ENCODE measurements at places on chromosomes 16 and 17.

- DNase-seq, result peak; percentile 80
Measured at GRCh38 chr17:76204277-76204676, 36.0 kb downstream of the RNF157 start.

- DNase-seq, result no peak
Measured at GRCh38 chr17:2237950-2238349, 65.6 kb downstream of the SMG6 start.

DNA sequence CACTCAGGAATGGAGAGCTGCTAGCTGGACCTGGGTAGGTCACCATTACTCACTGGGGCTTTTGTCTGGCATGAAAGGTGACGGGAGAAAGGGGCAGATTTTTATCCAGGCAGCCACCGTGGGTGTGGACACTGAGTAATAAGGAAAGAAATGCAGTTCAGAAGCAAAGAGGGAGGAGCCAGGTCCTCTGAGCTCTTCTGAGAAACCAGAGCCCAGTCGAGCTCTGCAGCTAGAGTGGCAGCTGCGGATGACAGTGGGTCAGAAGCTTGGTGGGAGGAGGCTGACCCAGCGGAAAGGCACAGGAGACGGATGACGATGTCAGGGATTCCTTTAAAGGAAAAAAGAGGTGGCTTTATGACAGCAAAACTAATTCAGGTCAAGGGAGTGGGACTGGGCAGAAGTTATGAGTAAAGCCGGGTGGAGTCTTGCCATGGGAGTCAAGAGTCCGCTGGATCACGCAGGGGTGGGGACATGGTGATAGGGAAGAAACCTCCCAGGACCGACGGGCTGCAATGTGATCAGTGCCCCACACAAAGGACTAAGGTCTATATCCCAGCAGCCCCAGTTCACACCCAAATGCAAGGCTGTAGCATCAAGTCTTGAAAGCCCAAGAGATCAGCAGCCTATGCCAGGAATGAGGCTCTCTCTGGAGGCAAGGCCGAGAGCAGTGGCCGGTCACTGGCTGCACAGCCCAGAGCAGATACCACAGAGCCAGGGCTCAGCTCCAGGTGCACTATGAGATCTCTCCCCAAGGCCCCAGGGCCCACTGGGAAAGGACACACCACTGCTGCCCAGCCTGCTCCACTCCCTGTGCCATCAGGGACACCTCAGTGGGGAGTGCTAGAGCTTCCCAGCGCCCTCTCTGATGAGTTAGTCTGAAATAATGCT is 6.3 kb upstream of the MNT start:
- peak; percentile 91 for DNase-seq

GRCh38 chr17:54007855-54008254 is 185.1 kb downstream of the KIF2B start:
- DNase-seq, result no peak

GRCh38 chr17:19753051-19753509 is 5.0 kb upstream of the ALDH3A1 start:
- peak; percentile 28 for DNase-seq

GRCh38 chr16:49055824-49056545 is 225.7 kb downstream of the CBLN1 start:
- no peak for DNase-seq

- DNase-seq, result no peak
Measured at GRCh38 chr16:11391576-11391975, 46.3 kb downstream of the RMI2 start.

DNA sequence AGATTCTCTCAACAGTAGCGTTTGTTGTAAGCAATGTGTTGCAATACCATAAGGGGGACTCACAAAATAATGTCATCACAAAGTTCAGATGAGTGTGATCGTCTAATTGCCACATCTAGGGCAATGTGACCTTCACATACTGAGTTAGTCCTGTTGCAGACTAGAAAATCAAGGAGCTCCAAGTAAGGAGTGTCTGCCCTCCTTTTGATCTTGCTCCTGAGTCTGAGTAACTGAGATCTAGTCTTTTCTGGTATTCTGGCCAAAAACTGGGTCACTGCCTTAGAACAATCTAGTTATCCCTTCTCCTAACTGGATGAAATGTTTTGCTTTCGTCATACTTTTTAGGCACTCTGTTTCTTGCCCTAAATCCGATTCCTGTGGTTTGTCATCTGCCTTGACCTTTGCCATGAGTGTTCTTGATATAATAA is 712.1 kb downstream of the CDH11 start:
- DNase-seq, result no peak

DNA sequence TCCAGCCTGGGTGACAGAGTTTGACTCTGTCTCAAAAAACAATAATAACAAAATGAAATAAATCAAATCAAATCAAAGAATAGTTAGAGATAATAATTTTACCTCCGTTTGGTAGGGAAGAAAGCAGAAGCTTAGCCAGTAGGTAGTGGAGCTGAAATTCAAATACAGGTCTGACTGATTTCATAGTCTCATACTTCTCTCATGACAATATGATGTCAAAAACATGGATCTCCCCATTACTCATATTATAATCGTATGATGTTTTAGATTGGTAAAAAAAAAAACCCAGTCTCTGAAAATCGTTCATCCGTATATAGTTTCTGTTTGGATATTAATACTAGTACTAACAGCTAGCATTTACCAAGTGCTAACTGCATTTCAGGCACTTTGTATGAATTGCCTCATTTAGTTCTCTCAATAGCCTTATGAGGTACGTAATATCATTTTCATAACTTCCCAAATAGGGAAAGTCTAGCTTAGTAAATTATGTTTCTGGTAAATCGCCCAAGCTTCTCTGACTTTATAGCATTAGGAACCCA is 48.7 kb downstream of the CDH8 start:
- DNase-seq, result no peak

GRCh38 chr17:62892870-62893338 is 73.1 kb upstream of the TANC2 start:
- DNase-seq, result peak; percentile 79

Measured in HS-5 (cell line).